HFF-Myc (cell line): ENCODE measurements at places on chromosomes 12 and 14.

- no peak for DNase-seq
These were observed 1776.2 kb upstream of the SEL1L start for GRCh38 chr14:83309833-83310232.

- no peak for DNase-seq
These were observed 304.4 kb downstream of the TMEM132D start for GRCh38 chr12:129599406-129599805.

DNA sequence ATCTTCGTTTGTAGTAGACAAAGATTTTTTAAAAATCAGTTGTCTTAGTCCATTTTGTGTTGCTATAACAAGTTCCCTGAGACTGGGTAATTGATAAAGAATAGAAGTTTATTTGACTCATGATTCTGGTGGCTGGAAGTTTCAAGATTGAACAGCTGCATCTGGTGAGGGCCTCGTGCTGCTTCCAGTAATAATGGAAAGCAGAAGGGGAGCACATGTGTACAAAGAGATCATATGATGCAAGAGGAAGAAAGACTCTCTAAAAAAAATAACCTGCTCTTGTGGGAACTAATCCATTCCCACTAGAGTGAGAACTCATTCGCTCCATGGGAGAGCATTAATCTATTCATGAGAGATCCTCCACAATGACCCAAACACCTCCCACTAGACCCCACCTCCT, 24.8 kb downstream of the MUCL1 start:
- DNase-seq: peak; percentile 5

- no peak for DNase-seq
These were observed 248.5 kb downstream of the NELL2 start for GRCh38 chr12:44627387-44628166.

DNA sequence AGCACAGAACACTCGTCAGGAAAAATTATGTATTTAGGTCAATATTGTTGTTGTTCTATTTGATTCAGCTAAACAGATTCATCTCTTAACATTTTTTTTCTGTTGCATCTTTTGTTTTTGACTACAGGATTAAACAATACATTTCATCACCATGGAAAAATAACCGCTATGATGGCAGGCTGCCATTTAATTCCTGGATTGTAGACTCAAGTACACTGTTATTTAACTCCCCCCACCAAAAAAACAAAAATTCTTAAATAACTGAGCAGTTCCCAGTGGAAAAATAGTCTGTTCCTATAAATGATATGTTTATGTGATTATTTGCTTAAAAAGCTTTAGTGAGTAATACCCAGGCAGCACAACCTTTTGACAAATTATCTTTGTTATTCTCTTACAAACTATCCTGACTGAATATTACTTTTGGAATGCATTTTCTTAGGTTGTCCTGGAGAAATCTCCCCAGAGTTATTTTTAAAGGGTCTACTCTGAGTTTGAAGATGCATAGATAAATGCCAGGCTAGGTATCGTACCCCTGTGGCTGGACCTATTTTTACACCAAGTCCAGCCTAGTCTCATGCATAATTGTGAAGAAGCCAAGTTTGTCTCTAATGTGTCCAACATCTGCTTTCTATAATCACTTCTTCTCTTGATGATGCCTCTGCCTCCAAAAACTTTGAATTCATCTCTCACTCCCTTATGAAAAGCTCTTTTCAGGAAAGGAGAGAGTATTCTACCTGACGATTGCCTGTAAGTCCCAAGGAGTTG, 3.7 kb downstream of the KERA start:
- peak; percentile 87 for DNase-seq

DNA sequence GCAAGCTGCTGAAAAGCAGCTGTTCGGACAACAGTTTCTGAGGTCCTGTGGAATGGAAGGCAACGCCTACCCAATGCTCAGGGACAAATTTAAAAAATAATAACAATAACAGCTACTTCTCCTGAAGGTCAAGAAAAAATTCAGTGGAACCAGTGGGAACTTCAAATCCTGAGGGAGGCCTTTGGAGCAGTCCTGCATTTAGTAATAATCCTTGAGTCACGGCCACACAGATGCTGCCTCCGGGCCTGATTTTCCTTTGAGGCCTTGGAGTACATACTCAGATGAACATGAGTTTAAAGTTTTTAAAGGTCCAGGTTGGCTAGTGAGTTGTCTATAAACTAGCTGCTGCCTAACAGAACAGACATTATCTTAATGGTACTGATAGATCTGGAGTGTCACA, 268.0 kb downstream of the MSRB3 start:
- DNase-seq: no peak

DNA sequence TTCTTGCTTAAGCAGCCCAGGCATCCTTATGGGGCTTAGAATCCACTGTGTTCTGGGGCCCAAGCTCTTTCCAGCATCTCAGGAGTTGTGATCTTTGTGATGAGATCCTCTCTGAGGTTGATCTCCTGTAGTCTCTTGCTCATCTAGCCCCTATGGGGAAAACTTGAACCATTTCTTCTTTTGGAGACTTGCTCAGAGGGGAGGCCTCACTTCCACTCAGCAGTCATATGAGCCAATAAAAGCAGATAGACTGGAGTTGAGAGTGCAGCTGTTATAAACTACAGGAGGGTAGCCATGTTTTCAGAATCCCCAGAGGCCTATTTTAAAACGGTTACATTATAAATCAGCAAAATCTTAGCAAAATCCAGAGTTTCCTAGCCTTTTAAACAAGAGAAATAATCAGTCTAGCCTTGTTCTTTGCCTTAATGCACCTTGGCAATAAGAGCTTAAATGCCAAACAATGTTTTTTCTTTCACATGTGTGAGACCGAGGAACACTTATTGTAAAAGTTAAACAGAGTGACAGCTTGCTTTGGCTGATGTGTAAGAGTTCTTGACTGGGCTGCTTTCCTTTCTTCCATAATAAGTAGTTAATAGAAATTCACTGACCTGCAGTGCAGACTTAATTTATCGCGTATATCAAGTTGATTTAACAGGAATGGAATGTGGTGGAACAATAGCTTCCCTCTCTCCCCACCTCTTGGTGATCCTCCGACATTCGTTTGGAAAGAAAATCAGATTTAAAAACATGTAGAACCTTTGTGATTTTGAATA, 168.3 kb downstream of the NEDD1 start:
- no peak for DNase-seq

GRCh38 chr14:66508846-66509621, 1.1 kb downstream of the GPHN start:
- no peak for DNase-seq

GRCh38 chr14:83164591-83164990, 1630.9 kb upstream of the SEL1L start:
- DNase-seq: no peak

GRCh38 chr14:56482310-56482911, 97.2 kb upstream of the TMEM260 start:
- no peak for DNase-seq

- DNase-seq: no peak
These were observed 99.0 kb downstream of the SETD3 start for GRCh38 chr14:99381688-99382060.

GRCh38 chr12:6074979-6075585, 49.4 kb downstream of the VWF start:
- DNase-seq: no peak

GRCh38 chr12:106018286-106018685, 120.5 kb downstream of the NUAK1 start:
- no peak for DNase-seq

DNA sequence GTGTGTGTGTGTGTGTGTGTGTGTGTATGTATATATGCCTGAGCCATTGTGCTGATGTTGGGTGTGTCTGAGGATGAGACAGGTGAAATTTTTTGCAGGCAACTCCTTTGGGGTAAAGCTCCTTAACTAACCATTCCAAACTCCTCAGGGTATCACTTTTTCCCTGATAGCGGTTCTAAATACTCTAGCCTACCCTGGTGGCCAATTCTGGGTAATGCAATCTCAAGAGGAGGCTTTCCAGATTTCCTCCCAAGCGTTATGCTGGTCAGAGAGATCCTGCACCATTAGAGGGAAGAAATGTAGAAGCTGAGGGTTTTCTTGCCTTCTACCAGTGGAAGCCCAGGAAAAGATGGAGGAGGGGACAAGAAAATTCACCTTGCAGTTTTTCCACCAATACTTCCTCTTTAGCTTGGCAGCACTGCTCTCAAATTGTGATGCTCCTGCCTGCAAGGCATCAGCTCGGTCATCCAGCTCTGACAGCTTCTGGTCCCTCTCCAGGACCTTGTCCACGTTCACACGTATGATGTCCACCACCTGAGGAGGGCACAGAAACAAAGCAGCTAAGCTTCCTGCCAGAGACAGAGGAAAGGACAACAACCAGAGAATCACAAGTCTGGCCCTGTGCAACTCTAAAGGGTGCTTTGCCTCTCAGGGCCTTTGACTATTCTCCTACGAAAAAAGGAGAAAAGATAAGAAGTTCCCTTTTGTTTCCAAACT, 4.9 kb downstream of the VAMP1 start:
- DNase-seq: peak; percentile 51

DNA sequence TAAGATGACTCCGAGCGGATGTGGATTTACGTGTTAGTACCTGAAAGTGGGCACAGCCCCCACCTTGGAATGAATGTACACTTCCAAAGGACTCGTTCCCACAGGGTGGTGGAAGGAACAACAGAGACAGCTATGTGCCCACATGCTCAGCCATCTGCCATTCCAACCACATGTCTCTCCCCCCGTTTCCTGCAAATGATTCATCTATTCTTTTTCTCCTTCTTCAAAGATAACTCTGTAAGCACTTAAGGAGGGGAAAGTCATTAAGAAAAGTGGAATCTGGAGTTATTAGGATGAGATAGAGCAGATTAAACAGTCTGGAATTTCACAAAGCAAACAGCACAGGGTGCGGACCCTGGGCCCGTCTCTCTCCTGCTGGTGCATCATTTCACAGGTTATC, 18.5 kb upstream of the DUSP6 start:
- peak; percentile 83 for DNase-seq

GRCh38 chr12:13539051-13539450, 342.5 kb downstream of the EMP1 start:
- no peak for DNase-seq

DNA sequence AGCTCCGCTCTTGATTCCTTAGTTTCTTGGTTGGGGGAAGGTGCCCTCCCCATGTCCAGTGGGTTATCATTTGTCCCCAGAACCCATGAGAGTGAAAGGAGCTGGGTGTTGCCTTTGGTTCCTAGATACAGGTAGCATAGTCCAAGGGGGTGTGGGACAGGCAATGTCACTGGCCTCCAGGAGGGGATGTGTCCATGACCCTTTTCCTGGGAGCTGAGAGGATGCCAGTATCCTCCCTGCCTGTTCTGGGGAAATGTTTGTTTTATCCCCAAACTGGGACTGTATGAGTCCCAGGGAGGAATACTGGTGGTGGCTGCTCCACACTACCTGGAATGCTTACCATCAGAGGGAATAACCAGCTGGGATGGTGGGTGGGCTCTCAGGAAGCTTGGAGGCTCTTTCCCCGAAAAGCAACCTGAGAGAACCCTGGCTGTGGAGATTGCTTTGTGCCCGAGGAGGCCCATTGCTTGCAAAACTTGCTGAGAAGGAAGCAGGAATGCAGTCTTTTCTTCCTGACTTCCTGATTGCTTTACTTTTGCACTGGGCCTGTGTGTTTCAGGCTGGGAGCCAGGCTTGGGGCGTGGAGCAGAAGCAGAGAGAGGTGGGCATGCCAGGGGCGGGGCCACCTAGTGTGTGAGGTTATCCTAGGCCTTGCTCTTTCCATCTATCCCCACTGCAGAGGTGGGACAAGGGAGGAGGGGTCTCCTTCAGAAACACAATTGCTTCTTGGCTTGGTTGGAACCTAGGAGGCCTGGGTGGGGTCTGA, 715 bp upstream of the SLC10A1 start:
- DNase-seq: no peak

DNA sequence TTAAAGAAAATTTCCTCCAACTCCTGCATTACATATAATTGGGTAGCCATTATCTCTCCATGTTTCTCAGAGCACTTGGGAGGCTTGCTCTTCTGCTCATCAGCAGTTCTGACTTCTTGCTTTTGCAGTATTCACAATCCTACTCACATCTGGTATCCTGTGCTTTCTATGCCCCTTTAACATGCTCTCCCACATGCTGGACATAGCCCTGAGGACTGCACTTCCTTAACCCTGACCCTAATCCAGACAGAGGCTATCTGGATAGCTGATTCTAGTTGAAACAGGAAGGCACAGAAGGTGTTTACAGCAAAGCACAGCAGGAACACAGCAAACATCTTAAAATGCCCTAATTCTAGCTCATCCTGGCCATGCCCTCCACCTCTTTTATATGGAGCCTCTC, 7.3 kb upstream of the CMAS start:
- DNase-seq: no peak

- DNase-seq: no peak
These were observed 384.0 kb upstream of the FOXG1 start for GRCh38 chr14:28382444-28383190.

DNA sequence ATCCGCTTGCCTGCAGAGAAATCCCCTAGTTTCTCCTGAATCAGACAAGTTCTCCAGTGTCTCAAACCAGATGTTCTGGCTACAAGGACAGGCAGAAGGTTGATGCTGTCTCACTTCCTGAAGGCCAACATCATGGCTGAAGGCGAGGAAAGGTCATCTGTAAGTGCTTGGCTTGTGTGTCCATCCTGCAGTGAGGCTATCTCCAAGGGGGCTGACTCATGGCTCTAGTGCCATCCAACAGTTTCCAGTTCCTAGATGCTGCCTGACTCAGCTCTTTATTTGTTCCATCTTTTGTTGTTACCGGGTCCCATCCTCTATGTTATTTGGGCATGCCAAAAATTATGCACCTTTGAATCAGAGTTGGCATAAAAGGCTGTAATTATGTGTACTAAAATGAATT, 232.1 kb upstream of the TBX3 start:
- peak; percentile 96 for DNase-seq

GRCh38 chr12:3363608-3364007, 127.4 kb upstream of the PRMT8 start:
- DNase-seq: no peak

- DNase-seq: no peak
These were observed 37.5 kb upstream of the DDX11 start for GRCh38 chr12:31035967-31036665.

DNA sequence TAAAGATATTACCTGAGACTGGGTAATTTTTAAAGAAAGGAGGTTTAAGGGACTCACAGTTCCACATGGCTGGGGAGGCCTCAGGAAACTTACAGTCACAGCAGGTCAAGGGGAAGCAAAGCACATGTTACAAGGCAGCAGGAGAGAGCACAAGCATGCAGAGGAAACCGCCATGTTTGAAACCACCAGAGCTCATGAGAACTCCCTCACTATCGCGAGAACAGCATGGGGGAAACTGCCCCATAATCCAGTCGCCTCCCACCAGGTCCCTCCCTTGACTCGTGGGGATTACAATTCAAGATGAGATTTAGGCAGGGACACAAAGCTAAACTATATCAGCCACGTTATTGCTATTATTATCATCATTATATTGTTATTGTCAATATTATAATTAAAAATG, 138.7 kb downstream of the RIMBP2 start:
- DNase-seq: no peak

DNA sequence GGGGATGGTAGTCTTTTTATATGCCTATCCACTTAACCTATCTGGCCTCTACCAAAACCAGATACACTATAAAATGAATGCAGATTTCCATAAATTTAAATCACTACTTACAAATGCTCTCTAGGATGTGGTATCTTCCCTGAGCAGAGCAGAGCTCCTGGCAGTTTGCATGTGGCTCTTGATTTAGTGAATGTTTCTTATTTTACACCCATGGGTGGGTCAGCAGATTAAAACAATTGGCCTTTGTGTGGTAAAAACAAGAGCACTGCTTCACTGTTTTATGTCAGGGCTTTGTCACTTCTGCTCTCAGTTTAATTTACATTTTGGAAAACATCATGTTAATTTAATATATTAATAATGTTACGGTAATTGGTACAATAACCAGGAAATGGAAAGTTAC, 5.5 kb downstream of the TAS2R19 start:
- no peak for DNase-seq

- DNase-seq: no peak
These were observed 12.2 kb upstream of the LRRK2 start for GRCh38 chr12:40212566-40212965.
